ENCODE measurements at places on chromosomes 1 and 21.

- DNase-seq: no peak
Measured at GRCh38 chr1:79877086-79877485, 870.6 kb upstream of the ADGRL4 start.

GRCh38 chr1:153312570-153313186 lies at the start of gene PGLYRP3:
TSS of gene PGLYRP3 (minus strand) at chr1:153312952. CDS start at chr1:153310665, 2,287 bp downstream.
- DNase-seq: peak; percentile 59

- DNase-seq: no peak
Measured at GRCh38 chr1:25914074-25914995, 8.1 kb upstream of the STMN1 start.

DNA sequence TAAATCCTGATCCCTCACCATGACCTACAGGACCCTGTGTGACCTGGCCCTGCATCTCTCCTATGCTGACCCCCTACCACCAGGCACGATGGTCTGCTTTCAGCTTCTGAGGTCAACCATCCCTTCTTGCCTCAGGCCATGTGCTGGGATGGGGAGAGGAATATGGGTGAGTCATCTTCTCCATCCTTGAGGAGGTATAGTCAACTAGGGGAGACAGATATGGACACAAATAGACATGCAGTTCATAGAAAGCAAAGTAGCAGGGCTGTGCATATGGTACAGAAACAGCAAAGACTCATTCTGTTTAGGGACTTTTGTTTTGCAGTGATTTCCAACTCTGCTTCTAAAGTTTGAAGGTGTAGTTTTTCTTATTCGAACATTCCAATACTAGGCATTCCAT lies 250.8 kb upstream of the FGGY start:
- no peak for DNase-seq

DNA sequence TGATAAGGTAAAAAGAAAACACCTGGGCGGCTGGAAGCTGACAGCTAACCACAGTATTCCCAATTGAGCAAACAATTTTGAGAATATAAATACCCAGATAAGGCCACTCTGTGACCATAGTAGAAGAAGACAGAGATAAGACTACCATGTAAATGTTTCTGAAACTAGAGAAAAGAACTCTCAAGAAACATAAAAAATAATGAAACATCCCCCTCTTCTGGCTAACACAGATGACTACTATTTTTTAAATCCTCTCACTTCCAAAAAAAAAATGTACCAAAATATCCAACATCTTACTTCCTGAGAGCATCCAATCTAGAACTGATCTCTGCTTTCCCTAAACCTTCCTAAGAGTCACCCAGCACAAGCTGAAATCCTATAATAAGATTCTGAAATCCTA lies 125.9 kb downstream of the HFM1 start:
- DNase-seq: no peak

- no peak for DNase-seq
Measured at GRCh38 chr1:109542657-109543056, 3.0 kb downstream of the GPR61 start.

- DNase-seq: no peak
Measured at GRCh38 chr1:181107711-181108110, 19.2 kb downstream of the IER5 start.

- DNase-seq: no peak
Measured at GRCh38 chr21:33109574-33110339, 39.8 kb downstream of the OLIG1 start.

GRCh38 chr1:26833432-26834405 lies 7.2 kb downstream of the ZDHHC18 start:
- no peak for DNase-seq

GRCh38 chr1:64480999-64481772 lies 11.3 kb downstream of the CACHD1 start:
- no peak for DNase-seq

DNA sequence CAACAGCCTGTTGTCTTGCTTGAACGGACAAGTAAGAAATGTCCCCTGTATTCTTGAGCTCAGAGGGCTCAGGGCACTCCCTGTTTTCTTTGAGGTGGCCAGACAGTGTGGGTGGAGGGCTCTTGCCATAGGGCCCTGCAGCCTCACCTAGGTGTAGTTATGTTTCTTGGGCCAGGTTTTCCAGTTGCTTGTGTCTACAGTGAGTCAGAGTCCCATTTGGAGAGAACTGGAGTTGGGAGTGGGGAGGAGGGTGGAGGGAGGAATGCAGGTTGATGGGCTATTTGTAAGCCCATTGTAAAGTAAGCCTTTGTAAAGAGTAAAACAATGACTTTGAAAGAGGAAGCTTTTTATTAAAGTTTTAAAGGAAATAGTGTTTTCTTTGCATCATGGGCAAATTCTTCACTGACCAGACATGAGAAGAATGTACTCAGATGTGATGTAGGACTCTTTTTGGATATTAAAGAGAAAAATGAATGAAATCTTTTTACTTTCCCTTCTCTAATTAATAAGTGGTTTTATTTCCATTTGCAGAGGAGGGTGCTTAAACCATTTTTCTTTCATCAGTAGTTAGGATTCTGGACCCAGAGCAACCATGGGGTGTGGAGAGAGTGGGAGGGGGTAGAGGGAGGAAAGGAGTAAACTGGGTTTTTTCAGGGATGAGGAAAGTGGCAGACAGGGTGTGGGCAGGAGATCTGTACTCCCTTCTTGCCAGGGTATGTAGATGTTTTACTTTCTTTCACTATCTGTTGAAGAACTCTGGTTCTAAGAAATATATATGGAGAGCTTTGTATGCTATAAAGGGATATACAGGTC lies 45.1 kb upstream of the MACF1 start:
- DNase-seq: no peak

- DNase-seq: no peak
Measured at GRCh38 chr1:15953791-15954241, 22.1 kb downstream of the ZBTB17 start.

- DNase-seq: no peak
Measured at GRCh38 chr1:15089258-15089992, 64.1 kb upstream of the TMEM51 start.

- DNase-seq: no peak
Measured at GRCh38 chr1:97986041-97987005, 65.5 kb upstream of the DPYD start.

DNA sequence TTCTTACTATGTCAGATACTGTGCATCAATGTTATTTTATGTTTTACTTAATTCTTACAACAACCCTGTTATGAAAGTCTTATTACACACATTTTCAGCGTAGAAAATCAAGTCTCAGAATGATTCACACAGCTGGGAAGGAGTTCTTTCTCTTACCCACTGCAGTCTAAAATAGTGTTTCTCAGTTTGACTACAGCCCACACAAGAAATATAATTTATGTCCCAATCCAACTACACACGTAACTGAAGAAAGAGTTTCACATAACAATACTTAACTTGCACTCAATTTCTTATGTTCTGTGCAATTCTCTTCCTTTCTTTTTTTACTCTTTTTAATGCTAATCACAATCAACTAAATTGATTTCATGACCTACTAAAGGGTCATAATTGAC lies 252.8 kb upstream of the ADGRL2 start:
- no peak for DNase-seq

- no peak for DNase-seq
Measured at GRCh38 chr1:243963571-243963970, 87.5 kb upstream of the ZBTB18 start.

DNA sequence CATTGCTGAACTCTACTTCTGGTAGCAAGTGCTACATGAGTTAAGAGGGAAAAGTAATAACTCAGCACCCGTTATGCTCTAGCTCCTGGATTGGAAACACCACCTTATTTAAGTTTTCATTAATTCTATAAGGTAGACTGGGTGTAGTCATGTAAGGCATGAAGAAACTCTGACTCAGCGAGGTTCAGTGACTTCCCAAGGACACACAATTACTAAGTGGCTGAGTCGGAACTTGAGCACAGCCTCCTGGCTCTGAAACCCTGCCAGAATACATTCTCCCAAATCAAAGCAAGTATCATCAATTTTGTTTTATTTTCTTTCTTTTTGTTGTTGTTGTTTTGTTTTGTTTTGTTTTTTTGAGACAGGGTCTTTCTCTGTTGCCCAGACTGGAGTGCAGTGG lies 29.1 kb upstream of the SCCPDH start:
- DNase-seq: no peak

GRCh38 chr1:72847651-72848050 lies 565.3 kb upstream of the NEGR1 start:
- no peak for DNase-seq

GRCh38 chr1:33435096-33435820 lies 4.4 kb upstream of the PHC2 start:
- no peak for DNase-seq

GRCh38 chr1:78519446-78519845 lies 28.7 kb downstream of the PTGFR start:
- DNase-seq: no peak

DNA sequence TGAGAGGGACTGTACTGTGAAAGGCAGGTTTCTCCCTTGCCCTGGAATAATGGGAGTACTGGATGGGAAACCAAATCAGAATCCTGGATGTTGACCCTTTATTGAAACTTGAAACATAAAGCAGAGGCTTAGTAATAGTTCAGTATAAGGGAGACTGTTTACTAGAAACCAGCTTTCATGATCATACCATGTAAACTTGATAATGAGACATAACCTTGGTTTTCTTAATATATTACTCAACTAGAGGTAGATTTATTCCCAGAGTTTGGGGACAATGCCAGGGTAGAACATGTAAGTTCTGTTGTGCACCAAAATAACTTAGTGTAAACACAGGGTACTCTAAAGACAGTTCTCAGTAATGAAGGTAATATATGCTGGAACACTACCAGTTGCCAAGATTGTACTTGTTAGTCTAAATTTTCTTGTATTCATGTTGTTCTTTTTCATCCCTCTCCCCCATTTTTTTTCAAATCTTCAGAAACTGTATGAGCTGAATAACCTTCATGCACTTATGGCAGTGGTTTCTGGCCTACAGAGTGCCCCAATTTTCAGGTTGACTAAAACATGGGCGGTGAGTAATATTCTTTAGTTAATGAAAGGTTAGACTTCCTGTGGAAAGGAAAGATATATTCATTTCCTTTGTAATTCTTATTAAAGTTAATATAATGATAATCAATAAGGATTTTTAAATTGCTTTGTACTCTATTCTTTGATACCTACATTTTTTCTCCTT lies 49.6 kb downstream of the ANGPTL1 start:
- DNase-seq: no peak

DNA sequence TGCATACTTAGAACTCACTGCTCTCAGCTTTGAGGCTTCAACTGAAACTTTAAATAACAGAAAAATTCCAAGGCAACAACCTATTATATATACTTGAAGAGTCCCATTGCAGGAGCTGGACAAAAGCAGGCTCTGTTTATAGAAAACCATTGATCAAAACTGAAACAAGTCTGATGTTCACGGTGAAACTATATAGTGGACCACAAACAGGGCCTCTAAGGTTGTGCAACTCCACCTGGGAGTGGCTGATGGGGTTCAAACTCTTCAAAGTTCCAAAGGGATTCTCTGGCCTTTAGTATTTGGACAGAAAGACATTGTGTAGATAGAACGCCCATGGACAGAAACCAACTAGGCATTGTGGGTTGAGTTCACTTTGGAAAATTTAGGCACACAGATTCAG lies 140.3 kb downstream of the ZC3H11B start:
- DNase-seq: no peak

DNA sequence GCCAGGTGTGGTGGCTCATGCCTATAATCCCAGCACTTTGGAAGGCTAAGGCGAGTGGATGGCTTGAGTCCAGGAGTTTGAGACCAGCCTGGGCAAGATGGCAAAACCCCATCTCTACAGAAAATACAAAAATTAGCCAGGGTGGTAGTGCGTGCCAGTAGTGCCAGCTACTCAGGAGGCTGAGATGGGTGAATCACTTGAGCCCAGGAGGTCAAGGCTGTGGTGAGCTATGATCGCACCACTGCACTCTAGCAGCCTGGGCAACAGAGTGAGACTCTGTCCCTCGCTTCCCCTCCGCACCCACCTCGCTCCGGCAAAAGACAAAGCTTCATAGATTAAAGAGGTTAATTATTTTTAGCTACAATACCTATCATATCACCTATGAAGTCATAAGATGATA lies 100.0 kb downstream of the HHAT start:
- DNase-seq: no peak

GRCh38 chr1:9374748-9375341 lies 82.2 kb downstream of the SPSB1 start:
- no peak for DNase-seq

DNA sequence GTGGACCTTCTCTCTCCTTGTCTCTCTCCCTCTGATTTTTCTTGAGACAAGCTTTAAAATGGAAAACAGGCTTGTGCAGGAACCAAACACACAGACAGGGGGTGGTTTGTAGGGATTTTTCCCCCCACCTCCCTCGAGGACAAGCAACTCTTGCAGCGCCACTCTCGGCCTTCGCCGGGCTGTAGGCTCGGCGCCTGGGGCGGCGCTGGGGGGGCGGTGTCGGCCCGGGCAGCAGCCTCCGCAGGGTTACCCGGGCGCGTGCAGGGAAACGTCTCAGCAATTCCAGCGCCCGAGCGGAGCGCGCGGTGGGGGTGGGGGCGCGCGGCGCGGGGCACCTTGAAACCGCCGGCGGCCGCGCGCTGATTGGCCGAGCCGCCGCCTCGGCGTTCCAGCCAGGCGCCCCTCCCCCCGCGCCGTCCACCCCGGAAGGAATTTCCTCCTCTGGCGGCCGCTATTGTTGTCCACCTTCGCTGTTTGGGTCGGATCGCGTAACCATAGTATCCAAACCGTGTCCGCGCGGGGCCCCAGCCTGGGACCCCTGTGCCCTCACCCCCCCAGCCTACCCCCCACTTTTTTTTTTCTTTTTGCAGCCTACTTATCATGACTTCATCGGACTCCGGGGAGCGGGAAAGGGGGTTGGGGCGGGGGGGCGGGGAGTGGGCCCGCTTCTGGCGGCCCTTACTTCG lies 59.8 kb upstream of the ACOT11 start:
- peak; percentile 88 for DNase-seq

- DNase-seq: no peak
Measured at GRCh38 chr21:45769294-45769693, 125.8 kb downstream of the PCBP3 start.

DNA sequence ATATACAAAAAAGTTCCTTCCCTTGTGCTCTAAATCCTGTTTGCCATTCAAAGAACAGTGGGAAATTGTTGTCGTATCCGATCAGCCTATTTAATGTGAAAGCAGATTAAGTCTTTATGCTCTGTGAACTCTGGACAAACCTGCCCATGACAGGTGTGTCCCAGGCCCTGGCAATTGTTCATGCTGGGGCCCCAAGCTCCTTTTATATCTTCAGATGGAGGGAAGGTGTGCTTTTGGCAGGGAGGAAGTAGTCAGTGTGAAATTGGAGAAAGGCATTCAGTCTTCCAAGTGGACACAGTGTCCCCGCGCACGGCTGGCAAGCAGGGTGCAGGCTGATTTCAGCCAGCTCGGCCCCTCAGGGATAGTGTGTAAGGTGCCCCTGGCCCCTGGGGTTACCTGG lies 135.1 kb upstream of the F3 start:
- DNase-seq: no peak

DNA sequence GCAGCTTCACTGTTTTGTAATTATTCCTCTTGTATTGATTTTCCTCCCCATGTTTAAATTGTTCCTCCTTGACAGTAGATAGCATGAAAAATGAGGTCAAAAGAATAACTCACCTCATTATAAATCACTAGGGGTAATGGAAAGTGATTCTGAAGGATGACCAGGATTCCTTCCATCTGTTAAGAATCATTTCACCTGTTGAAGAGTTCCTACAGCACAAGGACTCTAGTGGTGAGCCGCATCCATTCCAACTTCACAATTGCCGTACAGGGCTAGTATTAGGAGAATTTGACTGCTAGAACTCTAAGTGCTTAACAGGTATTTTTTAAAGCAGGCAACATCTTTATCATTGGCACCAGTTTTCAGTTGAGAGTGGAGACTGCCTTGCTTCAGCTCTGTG lies 13.7 kb downstream of the PPP1R12B start:
- DNase-seq: no peak
